Fibroblast of skin of left biceps (primary cell): ENCODE measurements at places on chromosomes 11 and 22.

- no peak for DNase-seq
Measured at GRCh38 chr11:47589584-47589976, 3.1 kb downstream of the FAM180B start.

GRCh38 chr11:2732261-2732939, 32.6 kb upstream of the KCNQ1OT1 start:
- DNase-seq, result no peak

DNA sequence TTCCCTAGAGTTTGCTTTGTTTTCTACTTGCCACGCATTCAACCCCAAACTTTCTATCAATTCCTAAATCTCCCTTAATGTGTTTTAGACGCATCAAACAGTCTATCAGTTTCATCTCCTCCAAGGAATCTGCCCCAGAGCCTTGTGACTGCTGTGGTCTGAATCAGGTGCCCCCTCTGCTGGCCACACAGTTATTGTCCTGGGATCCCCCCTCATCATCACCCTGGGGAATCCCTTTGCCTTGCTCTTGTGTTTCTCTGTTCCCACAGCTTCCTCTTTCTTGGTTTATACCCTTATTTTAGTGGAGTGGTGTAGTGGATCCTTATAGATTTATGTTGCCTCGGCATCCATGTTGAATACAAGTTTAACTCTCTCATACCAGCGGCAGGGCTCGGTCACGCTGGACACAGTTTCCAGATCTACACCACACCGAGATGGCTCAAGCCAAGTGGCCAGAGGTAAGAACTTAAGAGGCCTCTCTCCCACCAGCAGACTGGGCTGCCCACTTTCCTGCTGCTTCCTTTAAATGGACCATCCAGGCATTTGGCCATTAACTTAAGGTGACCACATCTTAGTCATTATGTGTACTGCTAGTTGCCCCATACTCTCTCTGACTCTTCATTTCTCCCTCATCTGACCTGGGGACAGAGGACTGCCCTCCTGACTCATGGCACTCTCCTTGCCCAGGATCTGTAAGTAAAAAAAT, 8.2 kb downstream of the UPB1 start:
- DNase-seq, result no peak

DNA sequence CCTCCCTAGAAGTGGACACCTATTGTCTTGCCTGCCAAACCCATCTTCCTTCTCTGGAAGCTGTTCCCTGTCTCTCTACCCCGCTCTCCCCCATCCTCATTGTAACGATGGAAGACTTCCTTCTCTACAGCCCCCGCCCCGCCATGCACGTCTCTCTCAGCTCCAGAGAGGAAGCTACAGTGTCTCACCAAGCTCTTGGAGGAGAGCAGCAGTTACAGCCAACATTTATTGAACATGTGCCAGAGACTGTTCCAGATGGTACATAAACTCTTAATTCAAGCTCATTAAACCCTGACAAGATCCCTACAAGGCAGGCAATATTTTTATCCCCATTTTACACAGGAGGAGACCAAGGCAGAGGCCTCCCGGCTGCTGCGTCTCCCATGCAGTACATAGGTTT, 15.1 kb downstream of the MCHR1 start:
- DNase-seq, result no peak

GRCh38 chr11:117882311-117882905, 6.0 kb upstream of the FXYD6 start:
- DNase-seq, result no peak

DNA sequence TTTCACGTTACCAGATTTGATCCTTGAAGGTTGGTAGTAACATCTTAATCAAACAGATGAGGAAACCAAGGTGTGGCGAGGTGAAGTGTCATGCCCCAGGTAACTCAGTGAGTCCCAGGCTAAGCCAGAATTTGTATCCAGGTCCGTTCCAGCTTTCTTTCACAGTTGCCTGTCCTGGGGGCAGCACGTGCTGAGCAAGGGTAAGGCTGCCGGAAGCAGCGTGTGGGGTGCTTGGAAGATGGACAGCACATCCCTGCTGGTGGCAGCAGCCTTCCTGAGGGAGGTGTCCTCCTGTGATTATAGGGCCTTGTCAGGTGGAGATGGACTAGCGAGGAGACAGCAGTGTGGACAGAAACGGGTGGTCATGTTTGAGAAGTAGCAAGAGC, 50.9 kb downstream of the TRIOBP start:
- DNase-seq, result no peak

DNA sequence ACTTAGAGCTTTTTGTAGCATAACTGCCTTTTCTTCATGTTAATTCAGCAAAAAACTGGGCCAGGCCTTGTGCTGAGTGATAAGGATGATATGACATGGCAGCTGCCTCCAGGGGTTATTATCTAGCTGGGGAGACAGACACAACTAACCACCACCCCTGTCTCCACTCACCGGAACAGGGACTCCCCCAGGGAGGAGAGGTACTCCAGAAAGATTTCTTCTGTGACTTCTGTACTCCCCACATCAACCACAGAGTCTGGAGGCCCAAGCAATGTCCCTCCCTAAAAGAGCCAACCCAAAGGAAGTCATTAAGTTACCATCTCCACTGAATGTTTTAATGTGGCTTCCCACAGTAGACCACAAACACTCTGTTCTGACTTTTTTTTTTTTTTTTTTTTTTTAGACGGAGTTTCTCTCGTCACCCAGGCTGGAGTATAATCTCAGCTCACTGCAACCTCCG, 14.3 kb upstream of the PMM1 start:
- DNase-seq, result no peak

- no peak for DNase-seq
Measured at GRCh38 chr11:40285558-40285957, 1173.9 kb downstream of the LRRC4C start.

GRCh38 chr22:32338757-32339156, 18.9 kb upstream of the RFPL3 start:
- DNase-seq, result no peak

DNA sequence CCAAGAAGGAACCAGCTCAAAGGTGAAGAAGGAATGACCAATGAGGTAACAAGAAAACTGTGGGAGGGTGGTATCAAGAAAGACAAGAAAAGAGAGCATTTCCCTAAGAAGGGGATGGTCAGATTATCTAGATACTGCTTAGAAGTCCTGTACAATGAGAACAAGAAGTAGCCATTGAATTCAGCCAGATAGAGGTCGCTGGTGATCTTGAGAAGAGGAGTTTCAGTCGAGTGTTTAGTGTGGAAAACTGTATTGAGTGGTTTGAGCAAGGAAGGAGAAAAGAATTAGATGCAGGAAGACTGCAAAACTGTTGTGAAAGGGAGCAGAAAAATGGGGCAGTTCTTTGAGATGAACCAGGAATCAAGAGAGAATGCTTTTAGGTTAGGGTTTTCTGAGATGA, 74.6 kb upstream of the FAT3 start:
- no peak for DNase-seq

DNA sequence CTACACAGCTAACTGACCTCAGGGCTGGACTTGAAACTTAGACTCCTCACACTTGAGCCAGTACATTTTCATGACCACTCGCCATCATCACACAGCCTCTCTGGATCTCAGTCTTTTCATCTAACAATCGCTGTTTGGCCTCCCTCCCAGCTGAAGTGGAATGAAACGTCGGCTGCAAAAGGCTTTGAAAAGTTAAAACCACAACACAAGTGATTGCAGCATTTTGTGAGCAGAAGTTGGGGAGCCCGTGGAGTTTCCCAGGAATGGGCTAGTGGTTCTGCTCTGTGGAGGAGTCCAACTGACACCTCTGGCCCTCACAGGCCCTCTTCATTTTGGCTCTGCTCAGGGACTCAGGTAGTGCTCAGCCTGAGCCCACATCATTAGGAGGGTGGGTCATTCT, 35.9 kb upstream of the TRIM29 start:
- no peak for DNase-seq

- DNase-seq, result no peak
Measured at GRCh38 chr11:120703358-120704152, 192.0 kb downstream of the GRIK4 start.

DNA sequence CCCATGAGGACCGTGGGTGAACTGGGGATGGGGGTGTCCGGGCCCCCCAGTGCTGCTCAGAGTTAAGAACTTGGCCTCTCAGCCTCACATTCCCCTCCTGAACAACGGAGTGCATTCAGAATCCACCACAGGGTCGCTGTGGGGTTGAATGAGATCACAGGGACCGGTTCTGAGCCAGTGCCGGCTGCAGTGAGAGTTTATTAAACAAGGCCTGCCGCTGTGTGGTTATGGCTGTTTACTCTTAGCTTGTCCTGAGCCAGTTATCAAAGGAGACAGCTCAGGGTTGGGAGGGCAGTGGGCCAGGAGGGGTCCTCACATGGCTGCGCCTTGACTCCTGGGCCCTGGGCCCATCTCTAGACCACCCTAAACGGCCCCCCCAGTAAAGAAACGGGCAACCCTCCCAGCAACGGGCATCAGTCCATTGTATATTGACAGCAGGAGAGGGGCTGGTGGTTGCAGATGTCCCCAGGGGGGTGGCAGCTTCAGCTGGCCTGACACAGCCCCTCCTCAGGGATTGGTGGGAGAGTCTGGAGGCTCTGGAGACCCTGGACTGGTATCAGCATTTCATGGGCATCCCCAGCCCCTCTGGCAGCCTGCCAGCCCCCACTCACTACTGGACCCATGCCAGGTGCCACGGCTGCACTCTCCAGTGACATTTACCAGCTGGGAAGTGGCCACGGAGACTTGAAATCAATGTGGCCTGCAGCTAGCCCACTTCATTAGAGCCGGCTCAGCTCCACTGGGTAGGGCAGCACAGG, 15.1 kb upstream of the CABP7 start:
- no peak for DNase-seq

GRCh38 chr11:111762981-111763643, 3.1 kb downstream of the PPP2R1B start:
- DNase-seq, result no peak

GRCh38 chr11:87212891-87213290, 175.2 kb downstream of the TMEM135 start:
- DNase-seq, result no peak

DNA sequence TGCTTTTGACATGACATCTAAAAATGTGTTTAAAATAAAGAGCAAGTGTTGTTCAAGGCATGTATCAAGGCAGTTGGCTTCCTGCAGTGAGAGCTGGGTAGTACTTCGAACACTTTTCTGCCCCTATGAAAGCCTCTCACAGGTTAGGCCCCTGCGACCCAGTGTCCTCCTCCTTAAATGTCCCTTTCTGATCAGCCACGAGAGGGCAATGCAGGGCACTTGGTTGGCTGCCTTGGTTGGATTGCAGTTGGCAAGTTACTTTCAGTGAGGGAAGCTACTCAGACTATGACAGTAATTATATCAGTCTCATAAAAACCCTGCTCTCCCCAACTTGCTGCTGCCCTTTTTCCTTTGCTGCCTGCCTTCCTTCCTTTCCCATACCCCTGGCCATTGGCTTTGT, 743.8 kb downstream of the NTM start:
- DNase-seq, result no peak

DNA sequence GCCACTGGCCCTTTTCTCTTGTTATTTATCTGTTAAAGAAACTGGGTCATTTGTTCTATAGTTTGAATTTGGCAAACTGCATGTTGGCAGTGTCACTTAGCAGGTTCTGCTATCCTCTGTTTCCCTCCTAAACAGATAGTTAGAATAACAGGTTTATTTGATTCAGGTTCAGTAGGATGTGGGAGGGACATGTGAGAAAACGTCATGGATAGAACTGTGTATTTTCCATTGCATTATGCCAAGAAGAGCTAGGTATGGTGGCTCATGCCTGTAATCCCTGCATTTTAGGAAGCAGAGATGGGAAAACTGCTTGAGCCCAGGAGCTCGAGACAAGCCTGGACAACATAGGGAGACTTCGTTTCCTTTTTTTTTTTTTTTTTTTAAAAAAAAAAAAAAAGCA, 24.3 kb downstream of the PATL1 start:
- no peak for DNase-seq

DNA sequence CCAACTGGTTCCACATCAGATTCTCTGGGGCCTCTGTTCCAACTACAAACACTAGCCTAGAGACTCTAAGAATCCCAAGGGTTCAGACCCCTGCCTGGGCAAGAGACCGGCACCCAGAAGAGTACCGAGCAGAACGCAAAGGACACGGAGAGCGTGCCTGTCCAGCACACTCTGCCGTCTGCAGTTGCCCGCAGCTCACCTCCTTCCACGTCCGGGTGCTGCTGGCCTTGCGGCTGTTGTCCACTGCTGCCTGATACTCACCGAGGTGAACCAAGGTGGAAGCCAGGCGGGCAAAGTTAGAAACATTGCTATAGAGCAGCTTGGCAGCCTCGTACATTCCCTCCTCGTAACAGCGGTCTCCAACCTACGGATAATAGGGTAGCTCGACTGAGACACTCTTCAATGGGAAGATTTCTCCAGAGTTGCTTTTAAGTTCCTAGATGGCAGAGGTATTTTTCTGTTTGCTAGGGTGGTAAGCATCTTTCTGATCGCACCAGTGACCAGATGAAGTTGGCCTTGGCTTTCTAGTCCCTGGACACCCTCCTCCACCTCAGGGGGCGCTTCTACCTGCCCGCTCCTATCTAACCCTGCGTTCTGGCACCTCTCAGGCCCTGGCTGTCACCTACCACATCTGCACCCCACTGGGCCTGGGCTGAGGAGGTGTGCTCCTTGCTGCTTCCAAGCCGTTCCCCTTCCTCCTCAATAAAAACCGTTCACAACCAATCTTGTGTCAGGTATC, 22.8 kb upstream of the SLC25A1 start:
- no peak for DNase-seq
